Hindlimb muscle (tissue), 1 donor: ENCODE measurements at places on chromosomes 1 and 21. TPM values are rescaled to one million over a fixed set of nuclear protein-coding genes. Genes with fewer than 3 reads are reported as not detected.
A peak's percentile ranks its signal among the peaks of the same experiment; 100 is the strongest.

EXOSC10 gene
- polyA plus RNA-seq = 62.1 TPM

DNA sequence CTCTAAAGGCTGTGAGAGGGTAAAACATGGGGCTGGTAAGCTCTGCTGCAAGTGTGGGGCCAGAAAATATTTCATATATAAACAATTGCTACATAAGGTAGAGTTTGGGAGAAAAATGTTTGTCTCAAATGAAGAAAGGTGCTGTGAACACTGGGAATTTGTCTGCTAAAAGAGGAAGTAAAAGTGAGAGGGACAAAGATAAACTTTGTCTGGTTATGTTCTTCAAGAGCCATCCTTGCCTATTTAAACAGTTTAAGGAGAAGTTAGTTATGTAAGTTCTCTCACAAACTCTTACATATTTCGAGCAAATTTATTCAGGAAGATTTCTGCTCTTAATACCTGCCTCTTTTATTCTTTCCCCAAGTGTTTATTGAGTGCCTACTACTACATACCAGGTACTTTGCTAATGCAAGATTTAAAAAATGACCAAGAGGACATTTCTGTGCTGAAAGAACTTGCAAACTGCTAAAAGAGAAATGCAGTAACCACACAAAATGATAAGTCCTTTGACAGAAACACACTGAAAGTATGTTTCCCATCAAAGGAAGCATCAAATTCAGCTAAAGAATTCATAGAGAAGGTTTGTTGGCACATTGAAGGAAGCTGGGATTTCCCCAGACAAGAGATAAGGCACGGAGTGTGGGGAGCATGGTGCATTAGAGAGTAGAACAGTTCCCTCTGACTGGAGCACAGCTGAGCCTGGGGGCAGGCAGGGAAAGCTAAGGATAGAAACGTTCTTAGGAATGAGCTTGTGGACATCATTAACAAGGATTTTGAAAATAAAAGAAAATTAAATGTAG lies 549.1 kb downstream of the PTBP2 start:
- DNase-seq = no peak

GRCh38 chr21:28762357-28762735 lies 230.3 kb downstream of the LTN1 start:
- DNase-seq = no peak

GRCh38 chr1:205356440-205357139 lies at the start of gene KLHDC8A:
KLHDC8A (minus strand) TSS chr1:205356922; CDS start chr1:205343604, 13,318 bp downstream.
- peak; percentile 74 for DNase-seq

DNA sequence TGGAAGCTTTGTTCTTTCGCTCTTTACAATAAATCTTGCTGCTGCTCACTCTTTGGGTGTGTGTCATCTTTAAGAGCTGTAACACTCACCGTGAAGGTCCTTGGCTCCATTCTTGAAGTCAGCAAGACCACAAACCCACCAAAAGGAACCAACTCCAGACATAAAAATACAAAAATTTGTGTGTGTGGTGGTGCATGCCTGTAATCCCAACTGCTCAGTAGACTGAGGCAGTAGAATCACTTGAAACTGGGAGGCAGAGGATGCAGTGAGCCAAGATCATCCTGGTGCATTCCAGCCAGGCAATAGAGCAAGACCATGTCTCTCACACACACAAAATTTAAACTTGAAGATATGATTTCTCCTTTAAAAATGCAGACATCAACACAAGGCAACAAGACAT lies 1431.7 kb upstream of the B3GALT2 start:
- no peak for DNase-seq

DNA sequence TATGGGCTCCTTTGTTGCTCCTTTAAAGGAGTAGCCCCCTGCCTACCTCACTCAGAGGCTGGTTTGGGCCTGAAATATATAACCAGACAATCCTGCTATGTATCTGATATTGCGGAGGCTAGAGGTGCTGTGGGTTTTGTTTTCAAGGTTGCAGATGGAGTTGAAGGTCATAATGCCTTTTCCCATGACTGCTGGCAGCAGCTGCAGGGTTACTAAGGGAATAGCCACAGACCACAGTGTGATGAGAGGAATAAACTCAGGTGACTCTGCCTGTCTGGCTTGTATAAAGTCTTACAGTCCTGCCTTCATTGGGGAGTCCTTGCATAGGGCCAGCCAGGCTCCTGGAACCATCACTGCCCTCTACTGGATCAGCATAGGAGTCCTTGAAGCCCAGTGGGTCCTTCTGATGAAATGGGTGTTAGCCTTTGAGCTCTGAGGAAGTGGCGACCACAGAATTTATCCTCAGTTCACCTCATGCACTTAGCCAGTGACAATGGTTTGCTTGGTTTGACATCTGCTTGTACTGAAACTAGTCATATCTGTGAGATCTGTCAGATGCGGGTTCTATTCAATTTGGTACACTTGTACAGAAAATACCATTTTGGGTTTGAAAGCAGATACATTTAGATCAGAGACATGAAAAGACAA lies 174.4 kb upstream of the HMCN1 start:
- DNase-seq = no peak

DNA sequence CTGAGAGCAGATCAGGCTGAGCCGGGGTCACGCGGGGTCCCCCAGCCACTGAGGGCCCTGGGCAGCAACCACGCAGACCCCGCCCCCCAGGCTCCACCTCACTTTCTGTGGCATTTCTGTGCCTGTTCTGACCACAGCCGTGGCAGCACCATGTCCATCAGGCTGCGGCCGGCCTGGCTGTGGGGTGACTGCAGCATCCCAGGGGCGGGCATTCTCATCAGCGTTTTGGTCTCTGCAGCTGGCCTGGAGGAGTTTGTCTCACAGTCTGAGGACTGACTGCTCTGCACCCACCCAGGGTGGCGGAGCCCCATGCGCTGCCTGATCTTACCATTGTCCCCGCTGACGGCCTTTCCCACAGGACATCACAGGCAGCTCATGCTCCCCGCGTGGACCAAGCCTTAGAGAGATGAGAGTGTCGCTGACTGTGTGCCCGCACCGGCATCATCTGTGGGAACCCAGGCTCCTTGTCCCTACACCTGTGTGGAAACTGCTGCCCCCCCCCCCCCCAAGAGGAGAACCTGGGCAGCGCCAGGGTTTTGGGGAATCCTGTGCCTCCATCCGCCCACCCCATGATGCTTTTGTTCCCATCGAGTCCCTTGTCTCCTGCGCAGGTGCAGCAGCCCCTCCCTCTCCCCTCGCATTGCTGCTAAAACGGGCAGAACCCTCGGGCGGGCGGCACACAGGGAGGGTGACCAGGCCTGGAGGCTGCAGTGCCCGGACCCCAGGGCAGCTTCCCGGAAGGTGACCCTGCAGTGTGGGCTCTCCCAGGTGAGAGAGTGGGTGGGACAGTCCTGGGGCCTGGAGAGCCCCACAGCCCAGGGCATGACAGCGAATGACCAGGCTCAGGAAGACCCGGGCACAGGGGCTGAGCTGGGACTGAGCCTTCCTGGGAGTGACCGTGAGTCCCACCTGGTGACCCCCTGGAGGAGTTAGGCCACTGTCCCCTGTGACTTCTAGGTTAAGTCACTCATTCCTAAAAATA lies 1.8 kb downstream of the KRTAP10-1 start:
- DNase-seq = no peak

DNA sequence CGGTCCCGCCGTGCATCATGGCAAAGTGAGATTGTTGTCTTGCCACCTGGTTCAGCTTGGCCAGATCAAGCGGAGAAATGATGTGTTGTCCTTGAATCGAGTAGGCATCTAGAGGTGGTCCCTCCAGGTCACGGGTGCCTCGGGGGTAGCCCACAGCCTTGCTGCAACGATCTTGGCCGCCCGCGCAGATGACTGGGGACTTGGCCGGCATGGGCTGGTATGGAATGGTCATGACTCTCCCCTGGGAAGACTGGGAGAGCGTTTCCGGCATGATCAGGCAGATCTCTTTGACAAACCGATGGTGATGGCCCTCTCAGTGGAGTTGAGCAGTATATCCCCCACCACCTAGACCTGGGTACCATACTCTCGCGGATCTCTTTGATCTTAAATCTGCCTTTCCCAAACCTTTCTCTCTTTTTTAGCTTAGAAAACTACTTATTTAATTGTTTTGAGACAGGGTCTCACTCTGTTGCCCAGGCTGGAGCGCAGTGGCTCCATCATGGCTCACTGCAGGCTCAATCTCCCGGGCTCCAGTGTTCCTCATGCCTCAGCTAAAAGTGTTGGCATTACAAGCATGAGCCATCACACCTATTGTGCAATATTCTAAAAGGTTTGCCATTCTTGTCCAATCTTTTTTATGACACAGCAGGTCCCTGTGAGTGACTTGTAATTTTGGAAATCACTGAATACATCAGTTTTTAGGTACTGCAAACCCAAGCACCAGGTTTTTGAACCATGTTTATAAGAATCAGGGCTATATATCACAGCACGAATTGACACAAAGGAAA lies 9.4 kb upstream of the ELAPOR1 start:
- no peak for DNase-seq

GRCh38 chr1:243946946-243947345 lies 96.9 kb upstream of the AKT3 start:
- DNase-seq = no peak
